SJSA1 (cell line): ENCODE measurements at places on chromosomes 2 and 18.

- no peak for DNase-seq
Measured at GRCh38 chr2:170553748-170554147, 161.4 kb upstream of the SP5 start.

DNA sequence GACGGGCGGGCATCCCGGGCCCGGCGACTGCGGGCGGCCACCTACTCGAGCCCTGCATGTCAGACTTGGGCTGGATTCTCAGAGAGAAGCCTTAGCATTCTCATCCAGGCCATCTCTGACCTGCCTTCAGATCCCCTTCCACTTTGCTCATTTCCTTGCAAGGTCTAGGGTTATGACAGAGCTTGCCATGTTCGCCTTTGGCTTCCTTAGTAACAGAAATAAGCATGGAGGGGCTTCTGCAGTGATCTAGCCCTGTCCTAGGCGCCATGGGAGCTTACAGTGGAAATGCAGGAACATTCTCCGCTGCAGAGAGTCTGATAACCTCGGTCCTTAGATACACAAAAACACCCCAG is 632 bp upstream of the ACVR1 start:
- no peak for DNase-seq

DNA sequence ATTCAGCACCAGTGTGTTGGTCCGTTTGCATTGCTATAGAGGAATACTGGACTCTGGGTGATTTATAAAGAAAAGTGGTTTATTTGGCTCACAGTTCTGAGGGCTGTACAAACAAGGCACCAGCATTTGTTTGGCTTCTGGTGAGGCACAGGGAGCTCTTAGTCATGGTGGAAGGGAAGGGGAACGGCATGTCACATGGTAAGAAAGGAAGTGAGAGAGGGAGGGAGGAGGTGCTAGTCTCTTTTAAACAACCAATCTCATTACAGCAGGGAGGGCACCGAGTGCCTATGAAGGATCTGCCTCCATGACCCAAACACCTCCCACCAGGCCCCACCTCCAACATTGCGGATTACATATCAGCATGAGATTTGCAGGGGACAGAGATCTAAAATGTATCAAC is 143.9 kb upstream of the DLX2 start:
- no peak for DNase-seq

GRCh38 chr18:23716516-23716915 is 27.3 kb downstream of the LAMA3 start:
- DNase-seq: peak; percentile 32

DNA sequence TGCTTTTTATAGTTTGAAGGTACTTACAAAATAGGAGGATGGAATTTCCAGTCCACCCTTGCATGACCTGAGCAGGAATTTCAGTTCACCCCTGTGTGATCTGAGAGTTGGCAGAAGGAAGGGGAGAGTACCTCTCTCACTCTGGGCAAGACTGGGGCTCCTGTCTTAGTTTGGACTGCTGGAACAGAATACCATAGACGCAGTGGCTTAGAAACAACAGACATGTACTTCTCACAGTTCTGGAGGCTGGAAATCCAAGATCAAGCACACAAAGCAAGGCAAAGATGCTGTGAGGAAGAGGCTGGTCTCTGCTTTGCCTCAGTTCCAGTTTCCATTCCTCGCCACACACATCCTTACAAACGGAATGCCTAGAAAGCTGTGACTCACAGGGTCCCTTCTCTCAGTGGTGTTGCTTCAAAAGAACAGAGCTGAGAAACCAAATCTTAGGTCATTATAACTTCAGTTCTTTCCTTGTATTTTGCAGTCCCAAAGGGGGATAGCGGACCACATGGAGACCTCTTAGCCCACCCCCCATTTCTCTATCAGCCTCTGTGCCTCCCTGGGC is 108.8 kb upstream of the HAAO start:
- no peak for DNase-seq

DNA sequence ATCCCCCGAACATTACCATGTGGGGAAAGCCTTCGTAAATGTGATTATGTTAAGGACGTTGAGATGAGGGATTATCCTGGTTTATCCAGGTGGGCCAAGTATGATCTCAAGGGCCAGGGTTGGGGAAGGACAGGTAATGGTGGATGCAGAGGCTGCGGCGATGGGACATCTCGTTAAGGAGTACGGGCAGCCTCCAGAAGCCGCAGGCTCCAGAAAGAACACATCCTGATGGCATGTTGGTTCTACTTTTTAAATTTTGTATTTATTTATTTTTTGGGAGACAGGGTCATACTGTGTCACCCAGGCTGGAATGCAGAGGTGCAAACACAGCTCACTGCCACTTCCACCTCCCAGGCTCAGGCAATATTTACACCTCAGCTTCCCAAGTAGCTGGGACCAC is 86.2 kb upstream of the RAB6C start:
- DNase-seq: no peak

DNA sequence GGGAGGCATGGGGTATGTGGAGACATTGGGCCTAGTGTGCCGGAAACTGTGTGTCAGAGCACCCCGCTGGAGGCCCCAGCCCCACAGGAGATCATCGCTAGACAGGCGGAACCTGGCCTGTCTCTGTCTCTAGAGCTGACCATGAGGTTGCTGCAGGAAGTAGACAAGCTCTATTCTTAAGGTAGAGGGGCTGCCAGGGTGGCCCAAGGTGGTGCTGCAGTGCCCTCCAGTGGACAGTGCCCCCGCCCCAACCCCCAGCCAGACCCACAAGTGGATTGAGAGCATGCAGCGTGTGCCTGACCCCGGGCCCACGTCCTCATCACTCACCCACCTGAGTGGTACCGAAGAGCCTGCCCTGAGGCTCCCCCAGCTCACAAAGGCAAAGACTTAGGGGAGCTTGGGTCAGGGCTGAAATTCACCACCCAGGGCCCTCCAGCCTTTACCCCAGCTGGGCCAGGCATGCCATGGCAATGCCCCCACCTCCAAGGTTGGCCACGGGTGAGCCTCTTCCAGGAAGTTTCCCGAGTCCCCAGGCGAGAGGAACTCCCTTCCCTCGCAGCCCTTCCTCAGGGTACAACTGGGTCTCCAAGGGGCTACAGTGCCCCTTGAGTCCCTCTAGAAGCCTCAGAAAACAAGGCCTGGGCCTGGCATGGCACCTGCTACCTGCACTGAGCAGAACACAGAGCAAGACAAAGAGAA is 155.0 kb downstream of the TTC32 start:
- DNase-seq: peak; percentile 54

- DNase-seq: no peak
Measured at GRCh38 chr2:45008296-45009129, 739 bp downstream of the SIX2 start.

DNA sequence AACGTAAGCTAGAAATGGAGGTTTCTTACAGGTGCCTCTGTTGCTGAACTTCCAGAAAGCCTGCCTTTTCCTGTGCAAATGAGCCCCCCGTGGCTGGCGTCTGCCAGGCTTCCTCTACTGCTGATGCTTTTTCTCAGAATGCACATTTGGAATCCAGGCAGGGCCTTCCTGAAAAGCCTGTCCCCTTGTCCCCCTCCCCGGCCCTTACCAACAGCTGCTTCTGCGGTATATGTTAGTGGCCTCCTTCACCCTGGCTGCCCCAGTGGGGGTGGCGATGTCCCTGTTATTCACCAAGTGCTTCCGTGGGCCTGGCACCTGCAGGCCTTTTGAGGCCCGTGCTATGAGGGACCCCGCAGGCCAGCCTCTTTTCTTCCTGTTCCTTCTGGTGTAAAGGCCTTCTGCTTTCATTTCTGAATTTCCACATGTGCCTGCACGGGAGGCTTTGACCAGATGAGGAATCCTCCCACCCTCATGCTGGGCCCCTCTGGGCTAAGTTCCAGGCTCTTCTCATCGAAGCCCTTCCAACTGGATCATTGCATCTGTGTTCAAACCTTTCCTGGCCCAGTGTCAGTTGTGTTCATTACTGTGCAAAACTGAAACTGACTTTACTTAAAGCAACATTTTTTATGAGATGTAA is 10.4 kb downstream of the CNDP2 start:
- DNase-seq: no peak

DNA sequence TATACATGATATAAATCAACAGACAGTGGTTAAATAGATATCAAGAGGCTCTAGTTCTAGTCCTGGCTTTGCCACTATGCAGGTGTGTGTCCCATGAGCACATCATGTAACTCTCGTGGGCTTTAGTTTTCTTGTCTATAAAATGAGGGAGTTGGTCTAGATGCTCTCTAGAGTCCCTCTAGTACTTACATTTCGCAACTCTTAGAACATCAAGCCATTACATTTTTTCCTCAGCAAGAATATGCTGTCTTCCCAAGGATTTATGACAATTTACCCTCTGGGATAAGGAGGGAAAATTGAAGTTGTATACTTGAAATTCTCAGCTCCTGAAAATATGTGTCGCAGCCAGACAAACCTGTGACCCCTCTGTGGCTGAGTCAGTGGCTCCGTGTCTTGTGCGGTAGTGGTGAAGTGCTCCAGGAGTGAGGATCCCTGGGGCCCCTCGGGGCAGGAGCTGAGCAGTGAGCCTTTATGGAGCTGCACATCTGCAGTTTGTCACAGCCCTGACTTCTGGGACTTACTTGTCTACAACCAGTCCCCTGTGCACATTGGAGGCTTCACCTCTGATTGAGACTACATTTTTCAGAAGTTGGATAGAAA is 6.8 kb downstream of the PKP4 start:
- no peak for DNase-seq

DNA sequence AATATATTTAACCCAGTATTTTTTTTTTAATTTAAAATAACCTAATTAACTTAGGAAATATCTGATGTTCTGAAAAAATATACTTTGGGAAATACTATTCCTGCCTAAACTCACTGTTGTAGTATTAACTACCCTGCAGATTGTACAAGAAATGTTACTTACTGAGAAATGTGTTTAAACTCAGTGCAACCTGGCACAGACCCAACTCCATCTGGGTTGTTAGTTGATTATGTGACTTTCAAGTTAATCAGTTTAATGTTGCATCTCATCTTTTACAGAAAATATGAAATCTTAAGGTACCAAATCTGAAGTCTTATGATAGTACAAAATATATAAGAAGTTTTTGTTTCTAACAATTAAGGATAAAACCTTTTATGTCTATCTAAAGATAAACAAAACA is 27.3 kb downstream of the VAPA start:
- DNase-seq: no peak

DNA sequence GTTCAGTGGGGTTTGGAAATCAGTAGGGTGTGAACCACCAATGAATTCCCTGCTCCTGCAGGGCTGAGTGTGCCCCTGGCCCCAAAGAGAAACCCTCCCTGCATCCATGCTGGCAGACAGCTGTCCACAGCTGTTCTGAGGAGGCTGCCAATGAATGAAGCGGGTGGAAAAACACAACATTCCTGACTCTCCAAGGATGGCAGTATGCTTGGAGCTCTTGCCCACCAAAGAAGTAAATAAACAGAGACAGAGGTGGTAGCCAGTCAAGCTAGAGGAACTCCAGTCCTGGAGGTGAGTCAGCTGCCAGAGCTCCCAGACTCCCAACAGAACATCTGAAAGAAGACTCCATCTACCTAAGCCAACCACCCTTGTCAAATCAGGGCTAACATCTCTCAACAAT is 6.2 kb downstream of the ZBTB7C start:
- DNase-seq: peak; percentile 70

DNA sequence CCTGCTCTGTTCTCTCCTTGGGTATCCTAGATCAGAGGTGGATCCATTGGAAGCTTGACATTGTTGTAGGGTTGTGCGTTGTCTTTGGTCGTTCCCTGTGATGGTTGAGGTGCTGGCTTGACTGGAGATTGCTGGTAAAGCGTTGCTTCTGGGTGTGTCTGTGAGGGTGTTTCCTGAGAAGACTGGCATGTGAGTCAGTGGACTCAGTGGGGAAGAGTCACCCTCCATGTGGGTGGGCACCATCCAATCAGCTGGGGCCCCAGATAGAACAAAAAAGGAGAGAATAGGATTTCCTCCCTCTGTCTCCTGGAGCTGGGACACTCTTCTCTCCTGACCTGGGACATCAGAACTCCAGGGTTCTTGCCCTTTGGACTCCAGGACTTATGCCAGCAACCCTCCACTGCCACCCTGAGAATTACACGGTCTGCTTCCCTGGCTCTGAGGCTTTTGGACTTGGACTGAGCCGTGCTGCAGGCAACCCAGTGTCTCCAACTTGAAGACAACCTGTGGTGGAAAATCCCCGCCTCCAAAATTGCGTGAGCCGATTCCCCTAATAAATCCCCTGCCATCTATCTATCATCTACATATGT is 14.8 kb upstream of the REEP1 start:
- no peak for DNase-seq

DNA sequence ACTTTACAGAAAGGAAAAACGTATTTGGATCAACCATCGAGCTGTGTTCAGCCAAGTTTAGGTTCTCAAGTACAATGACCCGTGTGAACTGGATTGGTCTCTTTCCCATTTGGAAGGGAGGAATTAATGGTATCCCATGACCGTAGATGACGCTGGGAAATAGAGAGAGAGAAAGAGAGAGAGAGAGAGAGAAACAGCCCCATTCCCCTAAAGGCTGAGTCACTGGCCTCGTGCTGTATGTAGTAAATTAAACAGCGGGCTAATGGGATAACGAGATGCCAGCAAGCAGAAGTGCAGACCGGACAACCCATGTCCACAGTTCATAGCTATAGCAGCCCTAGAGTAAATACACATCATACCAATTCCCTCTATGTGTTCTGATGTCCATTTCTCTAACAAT is 99.6 kb downstream of the BCL11A start:
- no peak for DNase-seq

- DNase-seq: no peak
Measured at GRCh38 chr2:85393836-85394235, 16.3 kb downstream of the CAPG start.

GRCh38 chr2:216777637-216778273 is 82.1 kb downstream of the TNP1 start:
- peak; percentile 56 for DNase-seq

GRCh38 chr2:215752991-215753390 is 260.4 kb downstream of the MREG start:
- no peak for DNase-seq
